Stimulated activated CD4-positive, alpha-beta T cell treated with anti-CD3 and anti-CD28 coated beads, TNF-alpha, amount 100 ng/mL, for 1 hour (primary cell): ENCODE measurements at places on chromosomes 3 and 15.

DNA sequence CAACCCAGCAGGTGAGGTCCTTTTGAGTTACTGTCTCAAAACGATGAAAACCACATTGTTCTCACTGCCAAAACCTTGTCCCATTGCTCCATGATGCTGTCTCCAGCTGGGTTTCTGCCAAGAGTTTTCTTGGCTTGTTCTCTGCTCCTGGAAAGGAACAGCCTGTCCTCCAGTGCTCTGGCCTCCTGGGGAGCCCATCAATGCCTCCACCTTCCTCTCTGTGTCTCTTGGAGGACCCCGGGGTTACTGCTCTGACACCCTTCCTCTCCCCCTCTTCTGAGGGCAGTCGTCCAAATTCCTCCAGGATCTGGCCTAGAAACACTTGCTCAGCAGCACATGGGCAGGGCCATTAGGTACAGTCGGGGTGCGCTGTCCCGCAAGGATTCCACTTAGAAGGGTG lies 63.9 kb upstream of the RGMA start:
- DNase-seq = no peak

DNA sequence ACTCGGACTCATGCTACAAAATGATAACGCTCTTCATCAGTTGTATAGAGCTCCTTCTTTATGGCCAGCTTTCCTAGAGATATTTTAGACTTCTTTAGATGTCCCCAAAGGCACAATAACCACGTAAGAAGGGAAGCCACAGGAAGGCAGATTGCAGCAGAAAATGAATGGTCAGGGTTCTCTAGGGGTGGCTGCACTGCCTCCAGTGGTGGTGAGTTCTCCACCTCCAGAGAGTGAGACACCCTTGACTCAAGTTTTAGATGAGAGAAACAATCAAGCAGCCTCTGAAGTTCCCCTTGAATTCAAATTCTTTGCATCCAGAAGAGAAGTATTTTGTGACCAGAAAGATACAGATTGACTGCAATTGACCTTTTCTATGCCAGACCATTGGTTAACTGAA lies 191.5 kb downstream of the TP63 start:
- DNase-seq = no peak

DNA sequence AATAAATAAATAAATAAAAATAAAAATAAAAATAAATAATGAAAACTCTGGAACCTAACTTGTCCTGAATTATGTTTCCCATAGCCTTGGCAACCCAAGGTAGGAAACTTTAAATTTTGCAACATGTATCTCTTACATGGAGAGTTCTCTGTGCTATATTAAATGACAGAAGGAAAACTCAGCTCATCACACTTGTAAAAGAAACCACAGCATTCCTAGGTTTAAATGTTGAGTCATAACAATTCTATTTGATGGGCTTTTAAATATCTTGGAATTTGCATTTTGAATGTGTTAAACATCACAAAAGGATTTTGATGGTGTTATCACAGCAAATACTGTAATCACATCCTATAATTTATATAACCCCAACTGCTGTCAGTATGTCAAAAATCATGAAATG lies 144.2 kb downstream of the LRTM1 start:
- DNase-seq = no peak

GRCh38 chr3:190321789-190322603 lies at the start of gene CLDN1:
TSS of gene CLDN1 (minus strand) at chr3:190322446. CDS start at chr3:190322206, 240 bp downstream.
- DNase-seq = peak; percentile 54

DNA sequence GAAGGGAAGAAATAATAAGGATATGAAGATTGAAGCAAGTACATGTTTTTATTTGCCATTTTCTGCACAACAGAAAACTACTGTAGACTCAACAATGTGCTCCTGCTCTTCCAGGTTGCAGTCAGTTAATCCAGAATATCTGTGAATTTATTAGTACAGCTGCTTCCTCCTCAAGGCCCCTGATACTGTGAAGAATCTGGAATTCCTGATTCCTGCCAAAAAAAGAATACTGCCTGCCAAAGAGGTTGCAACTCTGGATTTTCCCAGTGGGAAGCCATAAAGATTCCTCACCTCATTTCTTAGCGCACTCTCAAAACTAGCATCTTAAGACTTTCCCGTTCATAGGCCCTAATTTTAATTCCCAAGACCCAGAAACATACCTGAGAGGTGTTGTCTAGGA lies 33.6 kb upstream of the LRRC3B start:
- no peak for DNase-seq

DNA sequence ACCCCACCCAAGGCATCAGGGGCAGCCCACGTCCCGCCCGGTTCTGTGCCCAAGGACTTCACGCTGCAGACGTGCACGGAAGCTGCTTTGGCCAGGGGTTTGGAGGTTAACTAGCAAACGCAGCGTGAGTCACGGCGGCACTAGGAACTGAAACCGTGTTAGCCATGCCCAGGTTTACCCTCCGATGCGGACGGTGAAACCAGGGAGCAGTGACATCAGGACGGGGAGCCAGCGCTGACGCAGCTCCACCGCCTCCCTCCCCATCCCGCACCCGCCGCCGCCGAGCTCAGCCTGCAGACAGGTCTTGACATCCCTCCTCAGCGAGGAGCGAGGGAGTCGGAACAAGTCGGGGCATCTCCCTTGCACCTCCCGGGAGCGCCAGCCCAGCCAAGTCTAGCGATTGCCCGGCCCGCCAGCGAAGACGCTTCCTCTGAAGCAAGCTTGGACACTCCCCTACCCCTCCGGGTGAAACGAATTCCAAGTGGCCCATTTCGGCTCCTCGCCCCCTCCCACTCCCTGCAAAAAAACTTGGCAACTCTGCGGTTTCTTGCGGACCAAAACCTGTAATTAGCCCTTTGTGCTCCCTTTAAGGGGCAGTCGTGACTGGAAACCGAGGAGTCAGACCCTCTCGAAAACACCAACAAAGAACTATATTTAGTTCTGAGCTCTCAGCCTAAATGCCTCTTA lies 1.4 kb upstream of the RAP2B start:
- DNase-seq = peak; percentile 28

- DNase-seq = no peak
These were observed 28.5 kb upstream of the SLC7A14 start for GRCh38 chr3:170614214-170614966.

DNA sequence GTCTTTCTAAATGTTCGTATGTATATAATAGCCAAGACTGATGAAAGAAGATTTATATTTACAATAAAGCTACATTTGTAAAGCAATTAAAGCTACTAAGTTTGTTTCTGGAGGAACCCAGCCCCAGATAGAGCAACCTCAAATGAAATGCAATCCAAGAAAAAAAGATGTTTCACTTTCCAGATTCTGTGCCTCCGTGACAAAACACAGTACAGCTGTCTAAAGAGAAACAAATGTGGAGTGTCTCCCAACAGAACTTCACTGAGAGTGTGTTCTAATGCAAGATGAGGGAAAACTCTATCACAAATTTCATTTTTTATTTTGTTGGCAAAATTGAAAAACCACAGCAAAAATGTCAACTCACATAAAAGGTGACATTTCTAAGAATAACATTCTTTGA lies 317.0 kb downstream of the OCA2 start:
- DNase-seq = no peak

DNA sequence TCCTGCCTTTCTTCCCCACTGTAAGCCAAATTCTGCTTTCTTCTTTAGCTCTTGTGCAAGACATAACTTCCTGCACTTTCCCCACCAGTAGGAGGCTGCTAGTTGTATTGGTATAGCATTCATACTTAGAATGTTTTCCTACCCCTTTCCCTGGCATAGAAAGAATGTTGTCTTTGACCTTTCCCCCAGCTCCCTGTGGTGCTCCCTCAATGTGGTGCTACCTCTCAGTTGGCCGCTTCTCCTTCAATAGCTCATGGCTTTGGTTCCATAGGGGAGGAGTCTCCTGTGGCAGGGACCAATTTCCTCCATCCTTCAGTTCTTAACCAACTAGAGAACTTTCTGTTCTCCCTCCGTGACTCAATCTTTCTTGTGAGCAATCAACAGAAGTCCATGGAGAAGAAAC lies 67.5 kb upstream of the AKAP13 start:
- no peak for DNase-seq

- DNase-seq = no peak
These were observed 51.2 kb downstream of the THRB start for GRCh38 chr3:24443476-24443875.

DNA sequence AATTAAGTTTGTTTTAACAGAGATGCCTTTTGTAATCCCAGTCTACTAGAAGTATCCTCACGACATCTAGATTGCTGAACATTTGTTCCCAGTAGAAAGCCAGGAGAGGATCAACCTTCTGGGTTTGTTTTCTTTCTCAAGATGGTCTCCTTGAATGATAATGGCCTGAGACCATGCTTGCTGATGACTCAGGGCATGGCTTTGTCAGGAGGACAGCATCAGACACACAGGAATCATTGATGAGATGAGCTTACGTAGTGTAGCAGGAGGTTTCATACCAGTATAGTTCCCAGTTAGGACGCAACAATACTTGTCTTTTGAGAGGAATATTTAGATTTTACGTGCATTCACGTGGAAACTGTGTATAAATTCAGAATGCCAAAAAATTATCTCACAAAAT lies 38.6 kb downstream of the ATP1B3 start:
- DNase-seq = no peak

GRCh38 chr15:51579012-51579411 lies 43.6 kb downstream of the DMXL2 start:
- DNase-seq = no peak

DNA sequence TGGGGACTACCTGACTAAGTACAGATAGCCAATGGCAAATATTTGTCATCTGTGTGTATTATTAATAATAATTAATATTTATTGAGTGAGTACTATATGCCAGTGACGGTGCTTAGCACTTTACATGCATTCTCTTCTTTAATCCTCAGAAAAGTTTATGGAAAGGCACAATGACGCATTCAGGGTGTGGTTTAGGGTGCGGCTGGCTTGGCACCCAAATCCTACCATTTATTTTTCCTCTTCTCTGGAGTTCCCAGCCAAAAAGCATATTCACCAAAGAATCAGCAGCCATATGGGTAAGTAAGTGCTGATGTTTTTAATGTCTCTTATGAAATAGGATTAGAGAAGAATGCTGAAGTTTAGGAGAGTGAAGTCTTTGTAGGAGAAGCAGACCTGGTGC lies 140.4 kb upstream of the TP63 start:
- no peak for DNase-seq

GRCh38 chr15:29083858-29084257 lies 185.8 kb downstream of the NSMCE3 start:
- no peak for DNase-seq

GRCh38 chr3:52544937-52545336 lies 8.5 kb downstream of the UQCC5 start:
- DNase-seq = no peak

DNA sequence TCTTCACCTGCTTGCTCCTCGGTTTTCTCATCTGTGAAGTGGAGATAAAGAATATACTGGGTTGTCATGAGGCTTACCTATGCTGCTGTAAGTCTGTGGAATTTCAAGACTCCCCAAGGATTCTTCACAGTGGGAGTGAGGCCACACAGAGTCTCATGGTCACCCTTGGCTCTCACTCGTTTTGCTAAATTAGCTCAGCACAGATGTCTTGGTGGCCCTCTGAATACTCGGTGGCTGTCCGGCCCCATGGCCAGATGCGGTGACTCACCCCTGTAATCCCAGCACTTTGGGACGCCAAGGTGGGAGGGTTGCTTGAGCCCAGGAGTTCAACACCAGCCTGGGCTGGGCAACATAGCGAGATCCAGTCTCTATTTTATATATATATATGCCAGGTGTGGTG lies 5.0 kb upstream of the CHCHD6 start:
- no peak for DNase-seq

DNA sequence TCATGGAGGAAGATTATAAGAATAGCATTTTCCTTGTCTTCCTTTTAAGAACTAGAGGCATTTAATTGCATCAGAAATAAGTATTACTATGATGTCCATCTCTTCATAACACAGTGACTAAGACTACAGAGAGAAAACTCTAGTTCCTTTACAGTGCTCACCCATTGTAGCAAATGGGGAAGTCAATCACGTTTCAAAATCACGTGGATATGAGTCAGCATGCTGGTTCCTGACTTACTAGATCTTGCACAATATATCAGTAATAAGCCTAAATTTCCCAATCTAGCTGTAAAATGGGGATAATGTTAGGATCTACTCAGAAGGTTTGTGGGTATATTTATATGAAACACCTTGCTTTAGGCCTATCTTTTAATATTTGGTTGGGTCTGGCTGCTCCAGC lies 254.8 kb upstream of the EOMES start:
- no peak for DNase-seq

GRCh38 chr3:12934431-12934830 lies 93.1 kb upstream of the RPL32 start:
- DNase-seq = no peak

- DNase-seq = no peak
These were observed 86.9 kb upstream of the MEX3B start for GRCh38 chr15:82132742-82133141.

- no peak for DNase-seq
These were observed 978 bp downstream of the KCNMB2 start for GRCh38 chr3:178537122-178537705.

- no peak for DNase-seq
These were observed 251.5 kb downstream of the SUCLG2 start for GRCh38 chr3:67402873-67403272.

- DNase-seq = no peak
These were observed 58.0 kb downstream of the TIGIT start for GRCh38 chr3:114351822-114352145.

DNA sequence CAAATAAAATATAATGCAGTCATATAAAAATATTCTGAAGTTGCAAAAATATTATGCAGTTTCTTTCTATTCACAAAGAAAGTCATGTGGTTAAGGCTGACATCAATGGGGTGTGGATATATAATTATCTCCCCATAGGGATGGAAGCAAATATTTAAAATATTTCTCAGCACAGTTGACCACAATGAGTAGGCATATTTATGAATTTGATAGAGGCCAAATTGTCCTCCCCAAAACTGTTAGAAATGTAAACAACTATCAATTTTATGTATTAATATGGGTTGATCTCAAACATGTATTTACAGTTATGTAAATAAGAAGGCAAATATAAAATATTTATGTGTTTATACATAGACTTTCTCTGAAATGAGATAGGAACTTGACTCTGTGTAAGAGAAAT lies 246.0 kb upstream of the CBLB start:
- DNase-seq = no peak

GRCh38 chr3:186094696-186095425 lies 14.0 kb downstream of the ETV5 start:
- no peak for DNase-seq

DNA sequence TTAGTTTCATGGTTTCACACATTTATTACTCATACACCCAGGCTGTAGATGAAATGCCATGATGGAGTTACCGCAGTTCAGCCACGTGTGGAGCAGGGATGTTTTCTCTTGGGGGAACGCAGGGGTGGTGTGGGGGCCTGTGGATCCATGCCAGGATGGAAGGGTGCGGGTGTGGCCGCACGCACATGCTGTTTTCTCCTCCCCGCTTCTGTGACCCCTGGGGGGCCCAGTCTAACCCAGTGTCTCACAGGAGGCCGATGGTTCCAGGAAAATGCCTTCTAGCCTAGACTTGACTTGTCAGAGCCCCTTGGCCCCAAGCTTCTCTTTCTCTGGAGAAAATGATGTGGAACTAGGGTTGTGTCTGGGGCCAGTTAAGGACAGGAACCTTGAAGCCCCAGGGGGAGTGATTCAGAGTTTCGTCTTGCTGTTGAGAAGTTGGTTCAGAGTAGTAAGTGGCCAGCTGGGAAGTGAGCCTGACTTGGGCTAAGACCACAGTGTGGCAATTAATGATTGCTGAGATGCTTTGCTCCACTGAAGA lies 240.4 kb upstream of the BHLHE40 start:
- no peak for DNase-seq

- DNase-seq = no peak
These were observed 190.5 kb upstream of the NECTIN3 start for GRCh38 chr3:110881069-110881468.

- no peak for DNase-seq
These were observed 801 bp upstream of the CDAN1 start for GRCh38 chr15:42737529-42738328.
